Activated CD4-positive, alpha-beta T cell treated with anti-CD3 and anti-CD28 coated beads for 36 hours (primary cell): ENCODE measurements at places on chromosomes 1 and 21. TPM values are rescaled to one million over a fixed set of nuclear protein-coding genes. Genes with fewer than 3 reads are reported as not detected.

- peaks cover 27% of the 10 kb centered on the region for H3K27me3 ChIP-seq
- peak; percentile 20 for DNase-seq
- H3K4me3 ChIP-seq = peak overlapping the region; percentile 52
Measured at GRCh38 chr21:46098303-46099141, 610 bp downstream of the COL6A2 start.

GRCh38 chr1:70864302-70864701 is 183.3 kb downstream of the PTGER3 start:
- no peaks in the 10 kb centered on the region for H3K27me3 ChIP-seq
- no peak overlapping the region for H3K27ac ChIP-seq
- no peaks in the 10 kb centered on the region for H3K36me3 ChIP-seq
- no peak for DNase-seq
- H3K4me1 ChIP-seq = peaks cover 3% of the 10 kb centered on the region

GRCh38 chr21:20996421-20997310 is 1.5 kb upstream of the NCAM2 start:
- peaks cover 22% of the 10 kb centered on the region for H3K27me3 ChIP-seq
- H3K4me1 ChIP-seq = peaks cover 14% of the 10 kb centered on the region
- H3K36me3 ChIP-seq = no peaks in the 10 kb centered on the region
- H3K27ac ChIP-seq = no peak overlapping the region
- DNase-seq = no peak
- peak overlapping the region; percentile 28 for H3K4me3 ChIP-seq

DNA sequence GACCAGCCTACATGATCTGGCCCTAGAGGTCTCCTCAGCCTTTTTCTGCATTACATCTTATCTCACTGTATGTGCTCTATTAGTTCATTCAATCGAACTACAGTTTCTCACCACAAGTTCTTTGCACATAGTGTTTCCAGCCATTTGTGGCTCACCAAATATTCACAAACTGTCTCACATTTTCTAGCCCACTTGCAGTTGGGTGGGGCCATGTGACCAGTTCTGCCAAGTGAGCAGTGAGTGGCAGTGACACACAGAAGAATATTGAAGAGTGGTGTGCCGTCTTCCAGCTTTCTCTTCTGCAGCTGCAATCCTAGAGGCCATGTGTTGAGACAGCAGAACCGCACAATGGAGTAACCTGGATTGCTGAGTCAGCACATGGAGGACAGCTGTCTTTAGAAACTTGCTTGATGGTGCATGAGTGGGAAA is 103.2 kb upstream of the ZNF644 start:
- H3K4me3 ChIP-seq = peak overlapping the region; percentile 5
- H3K36me3 ChIP-seq = no peaks in the 10 kb centered on the region
- peak; percentile 66 for DNase-seq
- peak overlapping the region; percentile 76 for H3K27ac ChIP-seq

The BNIPL gene
- total RNA-seq = 0.98 TPM

- no peaks in the 10 kb centered on the region for H3K4me1 ChIP-seq
- H3K4me3 ChIP-seq = no peak overlapping the region
Measured at GRCh38 chr21:16536643-16537434, 807.1 kb downstream of the USP25 start.
